ENCODE measurements at places on chromosomes 5 and 9.

- DNase-seq: no peak
These were observed 36.9 kb downstream of the ACTBL2 start for GRCh38 chr5:57445705-57446037.

DNA sequence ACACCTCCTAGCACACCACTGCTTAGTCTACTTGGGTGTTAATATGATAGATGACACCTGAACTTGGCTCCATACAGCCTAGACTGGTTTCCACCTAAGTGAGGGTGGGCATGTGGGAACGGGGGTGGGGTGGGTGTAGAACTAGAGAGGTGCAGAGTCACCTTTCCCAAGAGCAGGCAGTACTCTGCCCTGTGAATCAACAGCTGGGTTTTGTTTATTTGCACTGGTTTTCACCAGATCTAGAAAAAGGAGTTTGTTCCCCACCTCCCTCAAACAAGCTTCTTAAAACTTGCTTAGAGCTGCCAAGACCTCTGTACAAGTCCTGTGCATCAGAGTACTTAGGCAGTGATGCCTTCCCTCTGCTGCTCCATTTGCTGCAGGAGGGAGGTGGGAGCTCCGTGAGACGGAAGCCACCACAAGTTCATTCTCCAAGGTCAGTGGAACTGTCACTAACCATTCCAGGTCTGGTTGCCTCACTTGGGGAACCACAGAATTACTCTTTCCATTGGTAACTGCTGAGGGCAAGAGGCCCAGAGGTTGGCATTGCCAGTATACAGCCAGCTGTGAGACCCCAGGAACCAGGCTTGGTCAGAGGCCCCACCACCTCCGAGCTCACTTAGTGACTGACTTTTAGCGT is 163.5 kb downstream of the NR3C1 start:
- DNase-seq: no peak

DNA sequence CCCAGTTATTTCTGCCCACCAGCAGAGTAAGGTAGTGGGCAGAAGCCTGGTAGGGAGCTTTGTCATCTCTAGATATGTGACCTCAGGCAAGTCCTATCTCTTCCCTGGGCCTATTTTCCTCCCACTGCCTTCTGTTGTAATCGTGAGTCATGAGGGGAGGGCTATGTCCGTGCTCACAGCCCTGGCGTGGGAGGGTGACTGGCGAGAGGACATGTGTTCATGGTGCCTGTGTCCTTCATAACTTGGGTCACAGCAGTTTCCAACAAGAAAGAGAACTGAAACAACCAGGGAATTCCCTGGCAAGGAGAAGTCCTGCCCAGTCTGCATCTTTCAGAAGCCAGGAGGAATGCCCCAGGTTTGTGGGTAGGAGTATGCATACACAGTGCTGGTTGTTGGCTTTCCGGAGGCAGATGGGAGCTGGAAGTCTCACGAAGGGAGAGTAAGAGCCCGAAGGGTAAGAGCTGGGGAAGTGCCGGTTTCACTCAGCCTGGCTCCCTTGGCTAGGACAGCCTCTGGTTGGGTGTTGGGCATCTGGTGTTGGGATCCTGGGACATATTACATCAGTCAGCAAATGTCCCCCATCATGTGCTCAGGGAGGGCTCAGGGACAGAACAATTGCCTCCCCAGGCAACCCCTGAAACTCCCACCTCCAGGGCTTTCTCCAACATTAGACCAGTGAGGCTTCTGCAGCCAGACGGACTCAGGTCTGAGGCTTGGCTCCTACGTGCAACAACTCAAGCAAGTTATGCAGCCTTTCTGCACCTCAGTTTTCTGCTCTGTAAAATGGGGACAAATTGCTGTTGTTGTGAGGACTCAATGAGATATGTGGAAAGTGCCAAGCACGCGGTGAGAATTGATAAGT is 4.3 kb upstream of the TIFAB start:
- no peak for DNase-seq

GRCh38 chr9:124661271-124661670 is 109.8 kb downstream of the NR6A1 start:
- DNase-seq: no peak

DNA sequence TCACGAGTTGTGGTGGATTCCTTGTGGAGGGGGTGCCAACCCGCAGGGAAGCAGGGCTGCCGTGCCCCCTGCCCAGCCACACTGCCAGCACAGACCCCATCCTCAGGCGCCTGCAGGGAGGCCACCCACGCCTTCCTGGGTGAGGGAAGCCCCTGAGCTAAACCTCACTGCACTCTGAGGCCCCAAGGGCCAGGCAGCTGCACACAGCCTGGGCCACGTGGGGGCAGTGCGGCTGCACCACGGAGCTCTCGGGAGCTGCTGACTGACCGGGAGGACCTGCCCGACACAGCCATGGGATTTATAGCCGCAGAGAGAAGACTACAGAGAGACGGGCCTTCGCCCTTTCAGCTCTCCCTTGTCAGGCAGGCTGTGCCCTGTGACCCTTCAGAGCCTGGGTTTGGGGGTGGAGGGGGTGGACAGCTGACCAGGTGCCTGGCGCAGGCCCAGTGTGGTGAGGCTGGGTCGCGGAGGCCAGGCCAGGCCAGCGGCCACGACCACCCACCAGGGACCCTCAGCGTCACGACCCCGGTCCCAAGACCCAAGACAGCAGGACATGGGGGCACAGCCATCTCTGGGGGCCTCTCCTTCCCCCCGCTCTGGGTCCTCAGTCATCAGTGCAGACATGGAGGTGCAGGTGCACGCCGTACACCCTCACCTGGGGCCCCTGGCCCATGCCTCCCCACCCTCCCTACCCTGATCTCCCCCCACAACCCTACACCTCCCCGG is 4.3 kb upstream of the AHRR start:
- no peak for DNase-seq

- DNase-seq: no peak
These were observed 724.1 kb upstream of the MEF2C start for GRCh38 chr5:89606939-89607534.

DNA sequence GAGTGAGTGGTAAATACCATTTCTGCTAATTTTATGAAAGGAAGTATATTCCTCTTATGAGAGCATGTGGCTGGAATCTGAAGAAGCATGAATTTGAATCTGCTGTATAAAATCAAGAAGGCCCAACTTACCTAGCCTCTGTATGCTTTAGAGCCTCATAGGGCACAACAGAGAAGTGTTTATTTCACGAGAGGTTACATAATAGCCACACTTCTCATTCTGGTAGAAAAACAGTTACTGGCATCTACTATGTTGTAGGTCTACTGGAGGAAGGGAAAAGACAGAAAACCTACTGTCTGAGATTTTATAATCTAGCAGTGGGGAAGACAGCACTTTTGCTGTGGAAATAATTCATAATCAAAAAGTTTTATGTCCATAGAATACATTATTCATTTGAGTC is 172.6 kb upstream of the ZNF608 start:
- no peak for DNase-seq

DNA sequence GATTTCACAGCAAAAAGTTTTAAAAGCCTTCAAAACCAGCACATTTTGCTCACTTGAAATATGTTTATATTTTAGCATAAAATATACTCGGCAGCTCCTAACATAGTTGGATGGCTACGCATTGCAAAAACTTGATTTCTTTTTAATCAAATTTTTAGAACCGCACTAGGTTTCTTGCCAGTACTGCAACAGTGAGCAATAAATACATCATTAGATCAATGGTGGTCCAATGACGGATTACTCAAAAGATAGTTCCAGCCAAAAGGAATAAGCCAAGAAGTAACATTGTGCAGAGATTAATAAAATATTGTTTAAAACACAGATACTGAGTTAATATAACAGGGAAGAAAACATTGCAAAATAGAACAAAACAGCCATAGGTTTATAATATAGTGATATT is 5.5 kb downstream of the MARCHF3 start:
- no peak for DNase-seq

GRCh38 chr9:1055166-1055565 is 5.0 kb downstream of the DMRT2 start:
- no peak for DNase-seq

DNA sequence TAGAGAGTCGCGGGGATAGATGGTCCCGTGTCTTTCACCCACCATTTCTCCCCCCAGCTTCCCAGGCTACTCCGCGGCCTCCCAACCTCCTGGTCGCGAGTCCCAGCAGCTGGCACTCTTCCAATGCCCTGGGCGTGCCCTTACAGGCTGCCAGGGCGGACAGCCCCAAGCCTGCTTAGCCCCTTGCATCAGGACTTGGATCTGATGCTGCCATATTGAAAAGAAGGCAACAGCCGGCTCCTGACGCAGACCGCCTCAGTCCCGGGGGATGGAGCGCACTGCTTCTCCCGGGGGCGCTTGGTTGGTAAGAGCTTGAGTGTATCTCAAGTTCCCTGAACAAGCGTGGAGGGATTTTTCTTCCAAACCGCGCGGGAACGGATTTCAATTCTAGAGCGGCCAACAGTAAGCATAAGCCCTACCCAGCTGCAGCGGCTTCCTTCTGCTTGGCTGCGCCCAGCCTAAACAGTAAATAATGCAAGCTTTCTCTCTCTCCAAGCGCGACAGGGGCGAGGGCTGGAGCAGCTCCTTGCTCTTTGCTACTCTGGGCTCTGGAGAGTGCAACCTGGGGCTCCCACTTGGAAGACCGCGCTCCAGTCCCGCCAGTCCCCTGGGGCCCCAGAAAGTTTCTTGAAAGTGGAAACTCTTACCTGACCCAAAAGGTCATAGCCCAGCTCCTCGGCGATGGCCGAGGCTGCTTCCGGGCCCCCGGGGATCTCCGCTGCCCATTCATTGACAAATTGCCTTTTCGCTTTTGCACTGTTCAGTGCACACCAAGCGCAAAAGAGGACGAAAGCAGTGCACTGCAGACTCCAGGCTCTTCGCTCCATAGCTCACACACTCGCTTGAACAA is 607 bp downstream of the PCSK1 start:
- DNase-seq: peak; percentile 90

GRCh38 chr9:20604562-20604961 is 17.7 kb downstream of the MLLT3 start:
- DNase-seq: no peak

GRCh38 chr5:166509085-166509484 is 1782.4 kb upstream of the WWC1 start:
- DNase-seq: no peak

GRCh38 chr5:33969572-33970452 is 14.7 kb downstream of the SLC45A2 start:
- DNase-seq: peak; percentile 42
